ENCODE measurements at places on chromosomes 4 and X.

GRCh38 chrX:41870719-41871151, 52.6 kb downstream of the CASK start:
- DNase-seq: no peak

DNA sequence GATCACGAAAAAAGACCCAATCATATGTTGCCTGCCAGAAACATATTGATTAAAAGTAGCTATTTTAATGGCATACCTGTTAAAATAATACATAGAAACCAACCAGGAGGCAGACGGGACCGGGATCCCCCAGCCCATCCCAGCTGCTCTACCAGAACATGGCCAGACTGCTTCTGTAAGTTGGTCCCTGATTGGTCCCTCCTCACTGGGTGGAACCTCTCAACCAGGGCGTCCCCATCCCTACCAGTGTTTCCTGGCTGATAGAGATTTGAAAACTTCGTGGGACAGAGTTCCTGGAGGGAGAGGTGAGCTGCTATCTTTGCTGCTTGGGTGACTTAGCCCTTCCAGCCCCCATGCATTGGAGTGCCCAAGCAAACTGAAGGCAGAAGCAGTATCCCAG, 256.2 kb downstream of the TRAM1L1 start:
- no peak for DNase-seq

DNA sequence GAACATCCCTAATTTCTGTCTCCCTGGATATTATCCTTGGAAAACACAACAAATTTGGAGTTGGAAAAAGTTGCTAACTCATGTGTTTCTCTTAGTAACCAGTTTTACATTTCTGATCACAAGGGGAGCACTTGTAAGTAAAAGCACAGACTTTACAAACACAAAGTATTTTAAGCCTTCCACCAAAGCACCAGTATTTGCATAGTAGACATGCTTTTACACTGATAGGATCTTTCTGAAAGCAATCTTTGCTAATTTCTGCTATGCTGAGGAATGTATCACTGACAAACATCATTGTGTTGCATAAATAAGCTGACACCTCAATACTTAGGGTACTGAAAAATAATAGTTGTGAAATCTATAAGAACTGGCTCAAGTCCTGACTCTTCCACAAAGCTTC, 100.6 kb downstream of the MID1 start:
- DNase-seq: no peak

DNA sequence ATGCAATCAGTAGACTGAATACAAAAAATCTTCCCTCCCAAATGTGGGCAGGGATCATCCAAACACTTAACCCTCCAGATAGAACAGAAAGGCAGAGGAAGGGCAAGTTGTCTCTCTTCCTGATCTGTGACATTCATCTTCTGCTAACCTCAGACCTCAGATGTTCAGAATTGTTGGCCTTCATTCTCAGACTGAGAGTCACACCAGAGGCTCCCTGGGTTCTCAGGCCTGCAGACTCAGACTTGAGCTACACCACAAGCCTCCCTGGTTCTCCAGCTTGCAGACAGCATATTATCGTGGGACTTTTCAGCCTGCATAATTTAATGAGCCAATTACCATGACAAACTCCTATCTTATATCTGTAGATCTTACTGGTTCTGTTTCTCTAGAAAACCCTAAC, 1471.6 kb upstream of the ADGRL3 start:
- DNase-seq: peak; percentile 69

- DNase-seq: no peak
Measured at GRCh38 chrX:12874581-12874980, 7.7 kb downstream of the TLR7 start.

DNA sequence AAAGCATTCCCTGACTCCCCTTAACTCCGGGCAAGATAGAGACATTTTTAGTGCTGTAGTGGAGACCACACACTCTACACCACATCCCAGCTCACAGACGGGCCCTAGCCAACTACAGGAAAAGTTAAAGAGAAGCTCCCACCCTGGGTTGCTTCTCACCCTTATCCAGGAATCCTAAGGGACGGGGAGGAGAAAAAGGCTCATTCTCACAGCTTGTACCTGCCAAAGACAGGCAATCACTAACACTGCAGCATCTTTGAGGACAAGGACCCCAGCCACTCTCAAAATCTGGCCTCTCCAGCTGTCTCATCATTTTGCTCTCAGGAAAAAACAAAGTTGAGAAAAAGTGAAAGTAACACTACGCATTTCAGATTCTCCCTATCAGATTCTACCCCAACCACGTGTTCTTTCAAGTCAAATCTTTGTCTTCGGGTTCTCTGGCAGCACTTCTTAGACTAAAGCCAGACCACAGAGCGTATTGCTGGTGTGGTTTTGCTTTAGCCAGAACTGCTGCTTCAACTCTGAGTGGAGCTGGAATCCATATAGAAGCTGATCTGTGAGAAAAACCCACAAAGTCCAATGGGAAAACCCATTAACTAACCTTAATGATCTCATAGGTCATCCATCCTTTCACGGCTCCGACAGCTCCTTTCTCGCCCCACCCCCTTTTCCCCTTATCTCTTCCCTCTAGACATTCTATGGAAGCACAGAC, 605.9 kb upstream of the DIPK2B start:
- peak; percentile 84 for DNase-seq

GRCh38 chr4:123479944-123480343, 83.3 kb downstream of the SPRY1 start:
- peak; percentile 58 for DNase-seq

DNA sequence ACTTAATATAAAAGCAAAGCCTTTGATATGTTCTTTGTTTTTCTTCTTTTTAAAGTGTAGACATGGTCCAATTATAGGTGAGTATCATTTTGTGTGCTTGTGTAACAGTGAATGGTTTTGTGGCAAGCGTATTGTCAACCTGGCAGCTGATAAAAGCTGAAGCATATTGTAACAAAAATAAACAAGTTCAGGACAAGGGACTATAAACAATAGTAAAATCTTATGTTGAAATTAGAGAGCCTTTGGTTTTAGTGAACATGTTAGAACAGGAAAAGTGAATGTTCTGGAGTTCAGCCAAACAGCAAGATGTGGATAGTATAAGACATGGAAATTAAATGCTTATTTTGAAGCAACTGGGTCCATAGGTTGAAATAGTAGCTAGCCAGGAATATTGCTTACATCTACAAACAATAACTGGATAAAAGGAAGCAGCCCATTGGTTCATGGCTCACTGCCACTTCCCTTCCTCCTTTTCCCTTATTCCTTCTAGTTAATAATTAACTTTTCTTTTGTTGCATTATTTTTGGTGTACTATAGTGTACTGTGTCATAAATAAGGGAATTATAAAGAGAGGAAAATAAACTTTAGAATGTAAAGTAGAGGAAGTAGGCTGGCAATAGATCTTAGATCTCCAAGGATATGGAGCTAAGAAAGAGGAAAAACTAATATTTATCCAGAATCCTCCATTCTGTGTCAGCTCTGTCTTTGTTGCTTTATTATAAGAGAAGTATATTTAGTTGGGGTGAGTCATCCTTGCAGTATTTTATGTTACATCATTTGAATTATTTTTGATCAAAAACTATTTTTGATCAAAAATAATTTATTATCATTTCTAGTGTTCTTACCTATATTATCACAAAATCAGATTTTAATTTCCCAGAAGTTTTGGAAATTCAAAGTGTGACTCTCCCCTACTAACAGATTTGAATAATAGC, 65.6 kb downstream of the MRPL1 start:
- no peak for DNase-seq

- peak; percentile 86 for DNase-seq
Measured at GRCh38 chr4:84493092-84493850, 5.8 kb downstream of the NKX6-1 start.

- DNase-seq: no peak
Measured at GRCh38 chrX:43805579-43805978, 76.7 kb downstream of the MAOB start.

DNA sequence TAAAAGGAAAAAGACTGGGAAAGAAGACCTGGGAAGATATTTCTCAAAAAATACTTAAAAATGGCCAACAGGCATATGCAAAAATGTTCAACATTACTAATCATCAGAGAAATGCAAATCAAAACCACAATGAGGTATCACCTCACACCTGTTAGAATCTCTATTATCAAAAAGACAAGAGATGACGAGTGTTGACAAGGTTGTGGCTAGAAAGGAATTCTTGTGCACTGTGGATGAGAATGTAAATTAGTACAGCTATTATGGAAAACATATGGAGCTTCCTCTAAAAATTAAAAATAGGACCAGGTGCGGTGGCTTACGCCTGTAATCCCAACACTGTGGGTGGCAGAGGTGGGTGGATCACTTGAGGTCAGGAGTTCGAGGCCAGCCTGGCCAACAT, 50.0 kb downstream of the C4orf46 start:
- DNase-seq: no peak

- DNase-seq: no peak
Measured at GRCh38 chr4:29113960-29114359, 1606.2 kb upstream of the PCDH7 start.

GRCh38 chrX:7202206-7202605, 54.3 kb upstream of the PUDP start:
- DNase-seq: no peak

DNA sequence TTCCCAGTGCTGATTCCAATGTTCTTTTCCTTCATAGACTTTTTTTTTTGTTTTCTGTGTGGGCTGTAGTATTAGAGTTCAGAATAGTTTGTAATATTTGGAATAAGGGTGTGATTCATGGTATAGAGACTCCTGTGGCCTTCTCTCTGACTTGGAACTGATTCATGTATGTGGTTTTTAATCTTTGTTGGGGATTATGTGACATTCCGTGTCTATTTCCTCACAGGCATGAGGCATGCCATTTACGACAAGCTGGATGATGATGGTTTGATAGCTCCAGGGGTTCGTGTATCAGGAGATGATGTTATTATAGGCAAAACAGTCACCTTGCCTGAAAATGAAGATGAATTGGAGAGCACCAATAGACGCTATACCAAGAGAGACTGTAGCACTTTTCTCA, 44.4 kb downstream of the POLR2B start:
- no peak for DNase-seq

GRCh38 chr4:114599231-114599902, 760 bp downstream of the UGT8 start:
- peak; percentile 56 for DNase-seq

DNA sequence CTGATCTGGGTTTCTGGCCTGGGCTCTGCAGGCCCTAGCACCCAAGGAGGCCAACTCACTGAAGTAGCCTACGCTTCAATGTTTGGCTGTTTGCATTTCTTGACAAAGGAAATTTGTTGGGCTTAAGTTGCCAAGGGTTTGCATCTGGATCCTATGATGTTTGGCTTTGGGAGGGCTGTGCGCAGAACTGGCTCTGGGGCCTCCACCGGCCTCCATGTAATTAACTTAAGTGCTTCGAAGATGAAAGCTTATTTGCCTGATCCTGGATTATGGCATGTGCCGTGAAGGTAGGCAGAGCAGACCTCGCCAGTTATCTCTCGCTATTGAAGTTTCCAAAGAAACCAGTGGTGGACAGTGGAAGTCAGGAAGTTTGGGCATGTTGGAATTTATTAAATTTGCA, 124.3 kb upstream of the STX18 start:
- DNase-seq: peak; percentile 91

- DNase-seq: peak; percentile 68
Measured at GRCh38 chr4:99868126-99868596, 26.1 kb downstream of the LAMTOR3 start.

GRCh38 chr4:83172371-83172770, 57.8 kb upstream of the PLAC8 start:
- no peak for DNase-seq

DNA sequence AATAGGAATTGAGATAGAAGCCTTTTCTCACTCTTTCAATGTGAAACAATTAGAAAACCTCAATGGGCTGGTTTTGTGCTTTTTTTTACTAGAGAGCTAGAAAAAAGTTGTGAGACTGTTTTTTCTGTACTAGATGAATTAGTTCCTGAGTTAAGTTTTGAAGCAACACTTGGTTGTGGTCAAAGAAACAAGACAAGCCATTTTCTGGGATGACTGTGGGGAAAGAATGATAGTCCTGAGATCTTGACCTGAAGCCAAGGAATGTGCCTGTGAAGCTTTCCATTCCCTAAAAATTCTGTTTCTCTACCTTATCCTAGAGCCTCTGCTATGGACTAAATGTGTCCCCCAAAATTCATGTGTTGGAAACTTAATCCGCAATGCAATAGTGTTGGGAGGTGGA, 157.8 kb upstream of the TLL1 start:
- DNase-seq: no peak

- DNase-seq: no peak
Measured at GRCh38 chr4:106495476-106495875, 126.9 kb upstream of the GIMD1 start.

- DNase-seq: no peak
Measured at GRCh38 chrX:6129195-6129594, 99.5 kb downstream of the NLGN4X start.

- no peak for DNase-seq
Measured at GRCh38 chrX:66680451-66680850, 41.6 kb upstream of the EDA2R start.

GRCh38 chrX:38850807-38851544, 49.7 kb downstream of the MID1IP1 start:
- DNase-seq: no peak

- DNase-seq: no peak
Measured at GRCh38 chr4:56879996-56880395, 27.7 kb upstream of the REST start.

DNA sequence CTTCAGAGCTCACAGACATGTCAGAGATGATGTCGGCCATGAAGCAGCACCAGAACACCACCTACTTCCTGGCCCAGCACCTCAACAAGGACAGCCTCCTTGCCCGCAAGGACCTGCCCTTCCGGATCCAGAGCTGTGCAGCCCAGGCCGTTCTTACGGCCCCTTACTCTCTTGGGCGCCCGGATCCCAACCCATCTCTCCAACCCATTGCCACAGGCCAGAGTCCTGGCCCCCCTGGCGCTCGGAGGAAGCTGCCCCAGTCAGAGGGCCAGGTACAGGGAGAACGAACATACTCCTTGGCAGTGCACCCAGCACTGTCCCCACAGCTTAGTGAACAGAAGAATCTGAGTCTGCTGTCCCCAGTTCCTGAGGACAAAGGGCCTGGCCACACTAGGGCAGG, 27.9 kb upstream of the PRPS1 start:
- DNase-seq: no peak

- no peak for DNase-seq
Measured at GRCh38 chr4:15884666-15885065, 53.9 kb downstream of the FGFBP1 start.

DNA sequence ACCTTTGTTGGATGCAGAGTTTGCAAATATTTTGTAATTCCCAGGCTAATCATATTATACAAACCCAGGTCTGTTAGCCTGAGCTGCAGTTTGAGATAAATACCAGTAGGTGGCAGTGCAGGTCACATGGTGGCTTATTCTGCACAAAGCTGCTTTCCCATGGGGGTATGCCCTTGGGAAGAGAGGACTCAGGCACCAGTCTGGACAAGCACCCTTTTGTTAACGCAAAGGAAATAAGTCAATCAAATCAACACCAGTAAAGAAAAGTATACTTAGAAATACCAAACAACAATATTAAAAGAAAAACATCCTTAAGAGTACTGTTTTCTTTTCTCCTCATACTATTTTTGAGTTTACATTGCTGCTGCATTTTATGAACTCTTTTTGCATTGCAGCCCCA, 389.0 kb upstream of the ZFP42 start:
- no peak for DNase-seq

GRCh38 chrX:129632443-129632842, 22.3 kb downstream of the APLN start:
- no peak for DNase-seq

Measured in islet precursor cell (in vitro differentiated cells).